ENCODE measurements at places on chromosomes 1 and 21.
A peak's percentile ranks its signal among the peaks of the same experiment; 100 is the strongest.

DNA sequence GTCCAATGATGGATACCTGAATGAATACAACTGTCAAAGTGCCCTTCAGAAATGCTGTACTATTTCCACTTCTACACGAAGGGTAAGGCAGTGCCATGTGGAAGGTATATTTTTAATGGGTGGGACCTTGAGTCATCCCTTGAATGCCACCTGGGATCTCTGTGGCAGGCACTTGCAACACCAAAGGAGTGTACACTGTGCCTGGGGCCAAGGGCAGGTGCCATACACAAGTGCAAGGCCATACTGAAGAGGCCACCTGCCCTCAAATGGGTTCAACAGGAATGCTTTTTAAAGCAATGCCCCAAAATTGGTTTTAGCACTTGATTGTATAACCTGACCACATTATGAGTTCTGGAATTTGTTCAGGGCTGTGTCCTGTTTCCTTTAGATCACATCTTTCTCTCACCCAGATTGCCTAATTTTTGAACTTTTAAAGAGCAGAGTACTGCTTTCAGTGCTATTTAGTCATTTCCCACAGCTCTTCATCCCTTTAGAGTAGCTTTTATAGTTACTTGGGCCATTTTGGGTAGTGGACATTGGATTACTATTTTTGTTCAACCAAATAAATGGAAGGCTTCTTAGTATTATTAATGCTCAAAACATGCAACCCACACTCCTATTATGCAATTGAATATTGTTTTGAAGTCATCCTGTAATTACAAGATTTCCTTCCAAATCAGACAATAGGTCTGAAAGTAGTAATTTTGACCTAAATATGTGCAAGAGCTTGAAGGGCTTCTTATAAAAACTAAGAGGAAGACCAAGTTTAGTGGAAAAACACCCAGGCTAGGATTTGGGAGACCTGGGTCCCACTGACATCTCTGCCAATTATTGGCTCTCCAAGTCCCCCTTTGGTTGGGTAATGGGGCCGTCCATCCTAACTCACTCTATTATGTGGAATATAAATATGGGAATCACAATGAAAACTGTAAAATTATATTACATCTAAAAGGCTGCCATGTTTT, 57.2 kb downstream of the LEPR start:
- no peak for DNase-seq

GRCh38 chr1:225427235-225428067, at the start of gene LBR:
LBR (minus strand) TSS chr1:225428038; CDS start chr1:225424075, 3,963 bp downstream.
- peak; percentile 33 for DNase-seq

DNA sequence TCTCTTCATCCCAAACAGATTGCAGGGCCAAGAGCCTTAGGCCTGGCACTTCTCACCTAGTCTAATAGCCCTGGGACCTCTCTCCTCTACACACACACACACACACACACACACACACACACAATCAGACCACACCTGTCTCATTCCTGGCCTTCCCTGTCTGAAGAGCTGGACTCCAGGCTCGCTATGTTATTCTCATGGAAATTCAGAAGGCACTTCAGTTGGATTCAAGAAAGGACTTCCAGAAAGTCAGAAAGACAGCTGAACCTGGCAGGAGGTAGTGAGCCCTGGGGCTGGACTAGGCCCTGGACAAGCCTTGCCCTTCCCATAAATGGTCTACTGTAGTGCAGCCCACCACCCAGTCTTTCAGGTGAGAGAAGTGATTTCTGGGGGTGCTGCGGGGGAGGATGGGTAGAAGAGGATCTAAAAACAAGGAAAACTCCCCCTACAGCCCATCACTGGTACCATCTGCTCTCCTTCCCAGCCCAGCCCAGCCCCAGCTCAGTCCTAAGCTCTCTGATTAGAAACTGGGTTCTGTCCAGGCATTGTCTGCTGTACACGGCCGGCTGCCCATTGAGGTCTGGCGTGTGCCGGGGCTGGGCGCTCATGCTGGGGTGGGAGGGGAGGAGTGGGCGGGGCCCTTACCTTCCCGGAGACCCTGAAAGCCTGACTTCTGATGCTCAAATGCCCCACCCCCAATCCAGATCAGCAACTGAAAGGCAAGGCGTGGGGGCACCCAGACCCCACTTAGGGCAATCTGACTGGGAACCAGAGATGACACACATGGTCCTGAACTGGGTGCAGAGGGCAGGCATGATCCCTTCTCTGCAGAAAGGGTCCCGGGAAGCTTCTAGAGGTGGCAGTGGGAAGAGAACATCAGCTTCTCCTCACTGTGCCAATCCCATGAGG, 2.5 kb downstream of the KIF21B start:
- peak; percentile 69 for DNase-seq

DNA sequence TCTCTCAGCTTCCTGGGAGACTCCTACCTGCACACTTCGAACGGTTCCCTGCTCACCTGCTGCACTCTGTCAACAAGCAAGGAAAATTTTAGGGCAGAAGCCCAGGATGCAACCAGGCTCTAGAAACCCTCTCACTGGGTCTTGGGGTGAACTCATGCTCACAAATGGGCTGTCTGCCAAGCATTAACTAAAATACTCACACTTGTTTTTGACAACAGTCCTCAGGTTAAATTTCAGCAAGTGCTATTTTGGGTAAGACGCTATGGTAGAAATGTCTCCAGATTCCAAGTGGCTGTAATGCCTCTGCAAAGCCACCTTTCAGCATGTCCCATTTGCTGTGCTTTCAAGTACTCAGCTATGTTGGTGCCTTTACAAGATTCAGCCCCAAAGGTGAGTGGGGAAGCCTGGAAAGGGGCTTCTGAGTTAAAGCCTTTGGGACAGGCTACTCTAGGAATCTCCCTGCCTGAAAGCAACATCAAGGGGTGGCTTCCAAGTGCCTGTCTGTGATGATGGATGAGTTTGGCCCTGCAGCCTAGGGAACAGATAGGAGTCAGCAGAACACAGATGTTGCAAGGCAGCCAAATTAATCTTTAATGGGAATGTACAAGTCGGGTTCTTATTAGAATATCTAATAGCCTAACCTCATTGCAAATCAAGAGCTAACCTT, 211.9 kb upstream of the SPAG17 start:
- no peak for DNase-seq

- peak; percentile 77 for DNase-seq
These were observed 1.2 kb downstream of the MAP3K6 start for GRCh38 chr1:27365372-27366112.

DNA sequence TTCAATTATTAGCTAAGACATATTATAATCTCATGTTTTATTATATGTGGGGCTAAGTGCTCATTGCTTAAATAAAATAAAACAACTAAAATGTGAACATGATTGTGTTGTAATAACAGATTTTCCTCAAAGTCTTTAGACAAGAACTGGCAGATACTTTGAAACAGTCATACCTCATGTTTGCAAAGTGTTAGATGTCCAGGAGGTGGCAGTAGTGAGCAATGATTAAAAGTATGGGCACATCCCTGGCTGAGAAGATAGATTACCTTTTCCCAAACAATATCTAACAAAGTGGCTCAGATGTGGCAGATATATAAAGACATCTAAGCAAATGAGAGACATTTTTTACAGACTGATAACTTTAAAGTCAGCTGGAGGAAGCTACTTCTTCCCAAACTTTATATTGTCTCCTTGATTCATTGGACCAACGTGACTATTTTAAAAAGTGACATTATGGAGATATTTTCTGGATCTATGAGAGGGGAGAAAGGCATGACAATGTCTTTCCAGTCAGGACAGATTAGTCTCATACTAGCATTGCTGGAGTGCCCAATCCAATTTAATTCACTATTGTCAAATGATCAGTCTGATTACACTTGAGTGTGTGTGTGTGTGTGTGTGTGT, 269.8 kb downstream of the S1PR1 start:
- DNase-seq = no peak

DNA sequence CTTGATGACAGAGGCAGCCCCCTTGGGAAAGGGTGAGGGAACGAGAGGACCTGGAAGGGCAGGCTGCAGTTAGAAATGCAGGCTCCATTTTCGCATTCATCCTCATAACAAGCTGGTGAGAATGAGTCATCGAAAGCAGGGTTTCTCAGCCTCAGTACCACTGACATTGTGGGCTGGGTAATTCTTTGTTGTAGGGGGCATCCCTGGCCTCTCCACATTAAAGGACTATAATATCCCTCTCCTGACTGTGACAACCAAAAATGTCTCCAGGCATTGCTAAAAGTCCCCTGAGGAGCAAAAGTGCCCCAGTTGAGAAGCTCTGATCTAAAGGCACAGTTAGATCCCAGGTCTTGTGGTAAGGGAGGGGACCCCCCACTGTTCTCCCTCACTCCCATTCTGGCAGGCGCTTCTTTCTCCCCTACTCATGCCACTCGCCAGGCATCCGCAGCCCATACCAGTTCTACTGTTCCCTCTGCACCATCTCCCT, 20.4 kb downstream of the KCNN3 start:
- no peak for DNase-seq

GRCh38 chr1:2554621-2555387, 1.4 kb upstream of the TNFRSF14 start:
- peak; percentile 51 for DNase-seq

- no peak for DNase-seq
These were observed 53.6 kb upstream of the RUNX1 start for GRCh38 chr21:35102488-35103371.

GRCh38 chr1:214344897-214345296, 63.9 kb downstream of the SMYD2 start:
- DNase-seq = no peak

- DNase-seq = no peak
These were observed 221.2 kb downstream of the DISC1 start for GRCh38 chr1:231847612-231848397.
